ENCODE measurements at places on chromosomes 5 and 9. TPM values are rescaled to one million over a fixed set of nuclear protein-coding genes. Genes with fewer than 3 reads are reported as not detected.

- no peaks in the 10 kb centered on the region for H3K27me3 ChIP-seq
- H3K27ac ChIP-seq: no peak overlapping the region
- no peaks in the 10 kb centered on the region for H3K4me1 ChIP-seq
- DNase-seq: no peak
- no peak overlapping the region for H3K4me3 ChIP-seq
- no peaks in the 10 kb centered on the region for H3K36me3 ChIP-seq
Observed at GRCh38 chr9:119234636-119235035, 134.6 kb downstream of the BRINP1 start.

- no peaks in the 10 kb centered on the region for H3K4me1 ChIP-seq
- peaks cover 6% of the 10 kb centered on the region for H3K36me3 ChIP-seq
- no peak overlapping the region for H3K27ac ChIP-seq
- H3K27me3 ChIP-seq: peaks cover 7% of the 10 kb centered on the region
- no peak for DNase-seq
- no peak overlapping the region for H3K4me3 ChIP-seq
Observed at GRCh38 chr5:1744393-1745122, 55.1 kb downstream of the MRPL36 start.

Gene LRSAM1
- total RNA-seq: 30.5 TPM

GRCh38 chr5:55582256-55582655 is 47.5 kb upstream of the PLPP1 start:
- H3K4me3 ChIP-seq: peak overlapping the region; percentile 47
- H3K36me3 ChIP-seq: no peaks in the 10 kb centered on the region
- no peak overlapping the region for H3K27ac ChIP-seq
- DNase-seq: no peak

DNA sequence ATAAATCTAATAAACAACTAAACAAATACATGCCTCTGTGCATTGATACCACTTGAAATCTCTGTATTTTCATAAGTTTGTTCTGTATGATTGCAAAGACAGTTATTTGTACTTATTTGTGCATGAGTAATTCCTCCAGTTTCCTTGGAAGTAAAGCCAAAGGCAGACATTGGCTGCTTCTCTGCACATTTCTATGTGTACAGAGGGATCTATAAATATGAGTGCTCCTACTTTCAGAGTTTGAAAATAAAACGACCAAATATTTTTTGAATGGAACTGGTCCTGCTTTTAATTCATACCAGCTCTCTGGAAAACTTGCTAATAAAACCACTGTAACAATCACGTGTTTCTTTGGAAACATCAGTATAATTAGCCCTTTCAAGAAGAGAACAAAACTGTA is 306.5 kb downstream of the MAN2A1 start:
- H3K36me3 ChIP-seq: peaks cover 2% of the 10 kb centered on the region
- no peak overlapping the region for H3K27ac ChIP-seq
- H3K27me3 ChIP-seq: no peaks in the 10 kb centered on the region
- H3K4me1 ChIP-seq: peaks cover 14% of the 10 kb centered on the region

Measured in activated T-cell treated with anti-CD3 and anti-CD28 coated beads, Interleukin-2, amount 50 U/mL, for 72 hours (primary cell).